T-helper 2 cell (primary cell): ENCODE measurements at places on chromosomes 5 and 9.

- no peak for DNase-seq
These were observed 17.9 kb downstream of the PRLR start for GRCh38 chr5:35212122-35212982.

GRCh38 chr9:115939065-115939765 lies 214.4 kb upstream of the PAPPA start:
- DNase-seq: no peak

- no peak for DNase-seq
These were observed 174.4 kb downstream of the CARTPT start for GRCh38 chr5:71893451-71893850.

DNA sequence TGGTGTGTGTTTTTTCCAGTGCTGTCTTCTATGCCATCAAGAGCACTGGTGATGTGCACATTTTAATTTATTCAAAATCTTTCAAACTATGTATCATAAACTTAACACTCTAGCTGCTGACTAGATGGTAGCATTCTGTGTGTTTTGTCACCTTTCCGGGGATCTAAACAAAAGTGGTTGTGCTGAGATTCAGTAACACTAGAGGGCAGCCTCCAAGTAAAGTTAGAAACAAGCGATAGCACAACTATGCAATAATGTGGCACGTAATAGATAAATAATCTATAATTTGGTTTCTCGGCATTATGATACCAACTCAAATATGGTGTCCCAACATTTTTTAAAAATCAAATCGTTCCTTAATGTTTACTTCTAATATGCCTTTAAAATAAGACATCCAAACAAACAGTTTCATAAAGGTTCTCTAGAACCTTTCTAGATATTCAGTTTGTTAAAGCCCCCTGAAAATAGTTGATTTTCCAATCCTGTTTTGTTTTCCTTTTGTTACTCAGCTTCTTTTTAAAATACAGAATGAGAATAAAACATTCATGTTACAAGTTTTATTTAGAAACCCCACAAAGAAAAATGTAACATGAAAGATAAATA lies 16.9 kb downstream of the SEMA6A start:
- DNase-seq: no peak

- DNase-seq: no peak
These were observed 453.5 kb downstream of the RAB3C start for GRCh38 chr5:59036274-59036961.

GRCh38 chr9:134420974-134421432 lies 94.7 kb downstream of the RXRA start:
- DNase-seq: no peak

DNA sequence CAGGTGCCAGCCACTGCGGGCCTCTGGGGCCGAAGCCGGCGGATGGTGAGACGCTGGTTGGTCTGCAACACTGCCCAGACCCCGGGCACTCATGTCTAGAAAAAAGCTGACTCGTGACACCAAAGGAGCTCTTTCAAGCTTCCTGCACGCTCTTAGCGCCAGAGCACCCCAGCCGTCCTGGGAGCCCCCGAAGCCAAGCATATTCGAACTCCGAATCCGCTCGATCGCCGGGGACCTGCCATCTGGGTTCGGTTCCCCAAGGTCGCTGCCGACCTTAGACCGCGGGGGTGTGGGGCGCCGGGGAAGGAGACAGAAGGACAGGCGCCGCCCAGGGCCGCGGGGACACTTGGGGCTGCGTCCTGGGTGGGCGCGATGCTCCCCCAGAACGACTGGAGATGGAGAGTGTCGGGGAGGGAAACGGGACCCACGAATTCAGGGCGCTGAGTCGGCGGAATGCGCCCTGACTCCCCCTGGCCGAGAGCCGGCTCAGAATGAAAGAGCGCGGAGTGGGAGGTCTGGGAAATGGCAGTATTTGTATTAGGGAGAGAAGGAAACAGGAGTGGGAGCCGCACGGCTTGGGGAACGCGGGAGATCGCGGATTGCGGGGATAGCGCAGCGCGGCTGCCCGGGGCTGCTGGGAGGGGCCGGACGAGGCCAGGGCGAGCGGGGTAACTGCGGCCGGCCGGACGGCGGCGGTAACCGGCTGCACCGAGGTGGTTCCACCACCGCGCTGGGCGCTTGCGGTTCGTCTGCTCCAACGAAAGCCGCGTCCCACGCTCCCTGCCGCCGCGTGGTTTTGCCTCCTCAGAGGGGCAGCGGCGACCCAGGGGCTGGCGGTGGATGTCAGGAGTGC lies 20.1 kb upstream of the MARCHF6 start:
- DNase-seq: no peak

GRCh38 chr9:100167176-100167575 lies 68.1 kb downstream of the INVS start:
- DNase-seq: no peak

DNA sequence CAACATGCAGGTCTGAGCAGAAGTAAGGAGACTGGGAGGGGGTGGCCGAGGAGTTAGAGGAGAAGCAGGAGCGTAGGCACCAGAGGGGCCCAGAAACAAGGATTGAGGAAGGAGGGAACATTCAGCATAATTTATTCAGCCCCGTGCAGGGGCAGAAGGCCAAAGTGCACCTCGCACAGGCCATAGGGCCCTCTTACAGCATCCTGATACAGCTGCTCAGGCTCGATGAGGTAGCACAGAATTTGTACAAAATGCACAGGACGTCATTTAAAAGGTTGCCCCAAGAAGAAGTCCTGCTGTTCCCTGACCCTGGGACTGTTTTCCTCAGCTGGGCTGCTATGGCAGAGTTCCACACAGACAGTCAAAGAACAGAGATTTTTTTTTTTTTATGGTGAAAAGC lies 2.1 kb upstream of the GRM6 start:
- no peak for DNase-seq

- no peak for DNase-seq
These were observed 823.3 kb upstream of the NUDT12 start for GRCh38 chr5:104385906-104386305.

DNA sequence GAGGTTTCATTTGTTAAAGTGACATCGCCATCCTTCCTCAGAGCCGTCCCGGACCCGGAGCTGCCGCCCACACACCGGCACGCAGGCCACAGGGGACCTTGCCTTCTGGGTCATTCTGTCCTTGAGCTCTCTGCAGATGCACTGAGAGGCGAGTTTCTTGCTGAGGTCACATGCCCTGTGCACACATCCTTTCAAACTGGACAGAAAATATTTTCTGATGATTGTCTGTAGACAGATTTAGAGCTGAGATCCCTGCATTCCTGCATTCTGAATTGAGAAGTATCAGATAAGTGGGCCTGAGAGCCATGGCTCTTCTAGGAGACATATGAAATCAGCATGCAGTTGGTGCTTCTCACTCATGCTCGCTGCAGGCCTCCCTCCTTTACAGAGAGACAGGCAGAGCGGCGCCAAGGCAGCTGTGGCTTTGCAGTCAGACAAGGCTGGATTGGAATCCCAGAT lies 25.4 kb downstream of the BOD1 start:
- DNase-seq: no peak

DNA sequence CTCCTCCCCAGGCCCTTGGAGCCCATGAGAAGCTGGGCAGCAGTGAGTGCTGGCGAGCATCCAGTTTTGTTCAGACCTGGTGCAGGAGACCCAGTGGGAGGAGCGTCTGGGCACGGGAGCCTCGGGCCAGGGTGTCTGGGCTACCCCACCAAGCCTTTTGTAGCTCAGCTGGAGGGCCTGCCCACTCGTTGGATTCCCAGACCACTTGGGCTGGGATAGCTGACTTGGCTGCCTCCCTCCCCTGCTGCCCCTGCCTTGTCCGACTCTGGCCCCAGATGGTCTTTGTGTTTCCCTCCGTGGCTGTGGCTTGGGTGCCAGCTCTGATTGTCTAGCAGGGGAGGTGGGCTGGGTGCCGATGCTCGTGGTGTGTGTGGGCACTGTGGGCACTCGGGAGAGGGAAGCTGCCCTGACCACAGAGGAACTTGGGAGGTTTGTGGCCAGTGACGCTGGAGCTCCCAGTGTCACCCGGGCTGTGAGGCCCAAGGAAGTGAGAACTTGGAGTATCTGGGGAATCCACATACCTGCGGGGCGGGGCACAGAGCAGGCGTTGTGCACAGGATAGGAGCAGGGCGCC lies 47.3 kb downstream of the WNK2 start:
- no peak for DNase-seq

DNA sequence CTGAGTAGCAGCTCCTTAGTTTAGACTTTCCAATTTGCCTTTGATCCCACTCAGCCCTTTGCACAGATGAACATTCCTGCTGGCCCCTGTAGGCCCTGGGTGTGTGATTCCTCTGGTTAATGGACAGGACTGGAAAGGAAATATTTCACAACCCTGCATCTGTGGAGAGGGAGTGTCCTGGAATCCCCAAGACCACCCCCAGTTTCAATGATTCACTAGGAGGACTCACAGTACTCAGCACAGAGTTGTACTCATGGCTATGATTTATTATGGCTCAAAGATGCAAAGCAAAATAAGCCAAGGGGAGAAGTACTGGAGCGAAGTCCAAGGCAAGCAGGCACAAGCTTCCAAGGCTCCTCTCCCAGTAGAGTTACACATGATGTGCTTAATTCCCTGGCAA lies 42.4 kb upstream of the TJP2 start:
- no peak for DNase-seq

GRCh38 chr9:546235-546634 lies 295.3 kb upstream of the DMRT1 start:
- DNase-seq: no peak

- DNase-seq: no peak
These were observed 18.6 kb downstream of the IRF1 start for GRCh38 chr5:132471944-132472343.

GRCh38 chr5:150613991-150614660 lies 26.3 kb upstream of the SYNPO start:
- no peak for DNase-seq

DNA sequence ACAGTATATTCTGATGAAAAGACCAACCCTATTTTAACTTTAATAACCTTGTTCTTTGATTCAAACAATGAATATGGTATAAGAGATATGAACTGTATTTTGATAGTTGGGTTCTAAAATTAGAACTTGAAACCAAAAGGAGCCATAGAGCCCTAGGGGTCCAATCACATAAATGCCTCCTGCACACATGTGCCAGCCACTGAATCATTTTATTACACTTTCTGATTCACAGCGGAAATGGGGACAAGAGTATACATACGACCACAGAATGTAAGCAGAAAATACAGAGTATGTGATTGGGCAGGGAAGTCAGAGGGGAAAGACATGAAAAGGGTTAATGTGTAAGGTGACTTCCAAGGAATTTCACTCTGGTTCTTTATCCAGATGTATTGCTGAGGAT lies 1000.2 kb downstream of the NR2F1-AS1 start:
- DNase-seq: no peak

GRCh38 chr9:129746092-129746777 lies 6.6 kb downstream of the PTGES start:
- DNase-seq: no peak

- no peak for DNase-seq
These were observed 54.0 kb upstream of the STXBP1 start for GRCh38 chr9:127557998-127558546.
